ENCODE measurements at places on chromosomes 13 and 19.

DNA sequence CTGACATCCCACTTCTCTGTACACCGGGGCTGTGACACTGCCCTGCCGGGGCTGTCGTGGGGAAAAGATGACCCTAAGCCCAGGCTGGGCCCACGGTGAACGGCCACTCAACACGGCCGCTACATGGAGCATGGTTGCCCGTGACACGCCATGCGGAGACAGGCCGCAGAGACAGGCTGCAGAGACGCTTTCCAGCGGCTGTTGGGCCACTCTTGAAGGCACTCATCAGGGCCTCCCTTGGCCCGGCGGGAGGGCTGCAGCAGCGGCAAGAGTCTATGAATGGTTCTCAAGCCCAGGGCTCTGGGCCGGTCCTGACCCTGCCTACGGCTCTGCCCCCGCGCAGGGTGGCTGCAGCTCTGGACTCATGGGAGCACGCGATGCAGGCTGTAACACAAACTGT lies 22.1 kb downstream of the ADPRHL1 start:
- no peak for DNase-seq

- DNase-seq = no peak
These were observed 43.3 kb downstream of the DLEU7 start for GRCh38 chr13:50800091-50800739.

DNA sequence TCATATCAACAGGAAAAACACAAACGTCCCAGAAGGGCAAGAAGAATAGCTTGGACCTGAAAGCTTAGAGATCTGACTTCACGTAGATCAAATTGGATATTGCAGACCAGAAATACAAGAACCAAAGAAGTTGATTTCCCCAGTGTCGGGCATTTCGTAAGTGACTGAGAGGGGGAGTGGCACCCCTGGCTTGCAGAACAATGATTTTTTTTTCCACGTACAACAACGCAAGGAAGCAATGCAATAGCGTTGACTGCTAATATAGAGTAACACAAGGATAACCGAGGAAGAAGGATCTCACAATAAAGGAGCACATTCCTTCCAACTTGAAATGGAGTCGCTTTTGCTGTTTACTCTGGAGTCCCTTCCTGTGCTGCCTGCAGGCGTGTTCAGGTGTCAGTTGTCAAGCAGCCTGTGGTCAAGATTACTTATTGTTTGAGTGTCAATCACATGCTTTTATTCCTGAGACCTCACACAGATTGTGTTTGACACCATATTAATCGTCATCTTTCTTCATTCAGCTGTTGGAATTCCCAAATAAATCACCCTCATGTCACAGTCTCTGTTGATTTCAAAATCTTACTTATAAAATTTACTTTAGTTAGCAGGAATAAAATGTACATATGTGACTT lies 139.4 kb downstream of the FREM2 start:
- DNase-seq = no peak

DNA sequence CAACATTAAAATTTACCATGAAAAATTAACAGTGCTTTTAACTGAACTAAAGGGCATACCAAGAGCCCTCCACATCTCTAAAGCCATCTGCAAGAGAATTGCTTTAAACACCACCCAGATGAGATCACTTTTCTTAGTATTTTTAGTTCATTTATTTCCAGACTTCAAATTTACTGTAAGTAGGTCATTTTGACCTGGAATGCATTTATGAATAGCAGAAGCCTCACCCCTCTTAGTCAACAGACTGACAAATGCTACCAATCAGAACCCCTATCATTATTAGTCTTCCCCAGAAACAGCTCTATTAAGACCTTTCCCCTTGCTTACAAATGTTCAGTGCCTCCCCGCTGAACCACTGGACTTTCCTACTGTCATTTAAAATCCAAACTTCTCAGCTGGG lies 27.3 kb downstream of the RUBCNL start:
- DNase-seq = no peak

DNA sequence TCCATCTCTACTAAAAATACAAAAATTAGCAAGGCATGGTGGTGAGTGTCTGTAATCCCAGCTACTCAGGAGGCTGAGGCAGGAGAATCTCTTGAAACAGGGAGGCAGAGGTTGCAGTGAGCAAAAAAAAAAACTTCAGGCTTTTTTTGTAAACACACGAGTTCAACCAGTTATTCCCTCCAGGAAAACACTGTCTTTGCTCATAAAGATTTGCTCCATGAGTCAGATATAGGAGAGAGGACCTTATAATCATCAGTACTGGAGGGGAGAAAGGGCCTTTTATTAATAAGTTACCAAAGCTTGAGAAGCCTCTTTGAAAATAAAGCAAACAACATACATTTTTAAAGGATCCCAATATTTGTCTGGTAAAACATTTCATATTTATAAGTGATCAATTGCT lies 110.7 kb downstream of the EFNB2 start:
- DNase-seq = no peak

Data from SK-N-DZ (cell line).